ENCODE measurements at places on chromosomes 16 and 17.

- no peak for DNase-seq
Measured at GRCh38 chr16:61713787-61714186, 322.5 kb downstream of the CDH8 start.

GRCh38 chr16:4487955-4488498 lies 11.8 kb downstream of the HMOX2 start:
- no peak for DNase-seq

- no peak for DNase-seq
Measured at GRCh38 chr17:563616-564015, 151.0 kb downstream of the VPS53 start.

DNA sequence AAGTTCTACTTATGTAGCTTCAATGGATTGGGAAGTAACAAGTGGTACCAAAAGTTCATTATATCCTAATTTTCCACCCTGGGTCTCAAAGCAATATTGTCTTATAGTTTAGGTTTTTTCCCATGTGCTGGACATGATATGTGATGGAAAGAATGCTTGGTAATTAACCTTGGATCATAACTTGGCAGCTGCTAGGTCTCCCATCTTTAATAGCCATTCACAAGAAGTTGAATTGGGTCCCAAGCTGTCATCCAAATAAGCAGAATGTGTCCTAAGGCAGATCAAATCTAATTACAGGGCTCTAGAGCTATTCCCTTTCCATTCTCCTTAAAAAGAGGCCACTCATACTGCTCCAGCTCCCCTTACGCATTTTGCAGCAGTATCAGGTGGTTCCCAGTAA lies 44.7 kb upstream of the KCNJ16 start:
- DNase-seq = no peak

DNA sequence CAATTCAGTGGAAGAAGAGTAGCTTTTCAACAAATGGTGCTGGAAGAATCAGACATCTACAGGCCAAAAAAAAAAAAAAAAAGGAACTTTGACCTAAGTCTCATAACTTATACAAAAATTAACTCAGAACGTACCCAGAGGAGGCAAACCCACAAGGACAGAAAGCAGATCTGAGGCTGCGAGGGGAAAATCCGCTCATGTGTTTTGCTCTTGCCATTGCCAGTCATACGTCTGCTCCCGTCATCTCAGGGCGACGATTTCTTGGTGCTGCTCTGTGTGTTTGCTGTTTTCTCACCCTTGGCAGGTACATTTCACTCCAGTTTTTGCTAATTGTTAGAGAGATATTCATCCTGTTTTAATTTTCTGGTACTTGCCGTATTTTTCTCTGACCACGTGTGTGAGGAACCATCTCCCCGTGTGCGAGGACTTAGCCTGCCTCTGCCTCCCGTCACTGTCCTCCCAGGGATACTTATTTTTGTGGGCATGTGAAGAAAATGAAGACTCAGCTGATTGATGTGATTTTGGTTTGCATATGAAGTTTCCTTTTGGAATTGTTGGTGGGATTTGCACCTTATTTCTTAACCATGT lies 33.4 kb upstream of the ACSF3 start:
- no peak for DNase-seq

DNA sequence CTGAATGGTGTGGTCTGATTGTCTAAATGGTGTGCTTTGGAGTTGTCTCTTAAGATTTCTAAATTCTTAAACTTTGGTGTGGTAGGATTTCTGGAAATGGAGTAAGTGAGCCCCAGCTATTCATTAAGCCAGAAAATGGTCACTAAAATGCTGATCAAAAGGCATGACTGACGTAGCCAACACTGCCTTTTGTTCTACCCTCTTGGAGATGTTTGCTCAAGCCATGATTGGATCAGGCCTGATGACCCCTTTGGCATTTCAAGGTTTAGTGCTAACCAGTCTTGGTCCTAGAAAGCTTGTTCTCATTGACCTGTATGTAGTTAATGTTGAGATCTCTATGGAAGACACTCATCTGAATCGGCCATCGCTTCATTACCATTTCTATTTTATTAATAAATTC lies 68.0 kb downstream of the KNOP1 start:
- no peak for DNase-seq
